NCI-H1105 treated with DMSO at 0.1 percent for 48 hours (cell line): ENCODE measurements at places on chromosomes 3 and 15.

DNA sequence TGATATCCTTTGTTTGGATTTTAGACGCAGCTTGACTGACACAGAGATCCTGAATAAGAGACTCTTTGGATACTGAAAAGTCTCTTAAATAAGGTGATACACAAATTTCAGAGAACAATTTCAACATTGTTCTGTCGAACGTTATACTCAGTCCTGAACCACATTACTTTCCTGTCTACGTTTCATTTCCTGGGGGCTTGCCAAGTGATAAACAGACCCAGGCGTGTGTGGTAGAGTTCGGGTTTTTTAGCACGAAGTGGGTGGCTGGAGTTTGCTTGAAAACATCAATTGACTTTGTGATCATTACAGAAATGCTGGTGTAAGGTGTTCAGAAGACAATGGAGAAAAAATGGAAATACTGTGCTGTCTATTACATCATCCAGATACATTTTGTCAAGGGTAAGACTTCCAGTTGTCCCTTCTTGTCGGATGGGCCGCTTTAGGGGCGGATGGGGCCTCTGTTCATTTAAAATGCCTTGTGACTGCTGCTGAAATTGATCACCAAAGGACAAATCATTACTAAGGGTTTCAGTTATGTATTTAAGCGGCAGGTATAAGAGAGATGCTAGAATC is at the start of gene CD96:
CD96 (plus strand) TSS at position 287 of the 573 bp plus-strand sequence; CDS start at position 339, 52 bp downstream.
- DNase-seq = no peak

- no peak for DNase-seq
Measured at GRCh38 chr15:74320352-74321247, 46.8 kb downstream of the CYP11A1 start.

DNA sequence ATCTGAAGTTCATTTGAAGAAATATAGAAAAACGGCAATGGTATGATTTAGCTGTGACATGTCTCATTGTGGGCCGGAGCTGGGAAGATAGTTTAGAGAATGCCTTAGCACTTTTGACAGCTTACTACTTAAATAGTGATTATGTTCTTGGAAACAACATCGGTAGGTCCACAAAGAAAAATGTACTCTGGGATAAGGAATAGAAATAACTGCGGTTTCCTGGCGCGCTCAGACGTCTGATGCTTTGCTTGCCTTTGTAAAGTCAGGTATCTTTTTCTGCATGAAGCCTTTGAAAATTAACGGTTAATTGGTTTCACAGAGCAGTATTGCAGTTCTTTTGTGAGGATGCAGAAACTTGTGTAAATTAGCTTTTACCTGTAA is 1.4 kb downstream of the USP3 start:
- no peak for DNase-seq

DNA sequence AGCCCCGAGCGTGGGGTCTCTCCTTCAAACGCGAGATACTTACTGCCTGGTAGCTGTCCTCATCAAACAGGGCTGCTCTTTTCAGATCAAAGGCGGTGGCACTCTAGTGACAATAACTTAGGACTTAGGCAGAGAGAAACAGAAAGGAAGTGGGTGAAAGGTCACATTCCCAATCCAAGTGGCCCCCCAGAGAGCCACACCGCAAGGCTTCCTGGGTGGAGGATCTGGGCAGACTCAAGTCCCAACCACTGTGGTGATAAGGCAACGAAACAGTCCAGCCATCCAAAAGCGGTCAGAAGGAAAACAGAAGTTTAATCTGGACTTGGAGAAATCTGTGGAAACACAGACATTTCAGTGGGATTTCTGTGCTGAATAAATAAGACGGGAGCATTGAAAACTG is 227.2 kb downstream of the ADAMTS17 start:
- DNase-seq = no peak

- DNase-seq = no peak
Measured at GRCh38 chr15:43487271-43487895, 5.6 kb downstream of the TP53BP1 start.

GRCh38 chr3:43699864-43700263 is 9.1 kb downstream of the ABHD5 start:
- DNase-seq = no peak

DNA sequence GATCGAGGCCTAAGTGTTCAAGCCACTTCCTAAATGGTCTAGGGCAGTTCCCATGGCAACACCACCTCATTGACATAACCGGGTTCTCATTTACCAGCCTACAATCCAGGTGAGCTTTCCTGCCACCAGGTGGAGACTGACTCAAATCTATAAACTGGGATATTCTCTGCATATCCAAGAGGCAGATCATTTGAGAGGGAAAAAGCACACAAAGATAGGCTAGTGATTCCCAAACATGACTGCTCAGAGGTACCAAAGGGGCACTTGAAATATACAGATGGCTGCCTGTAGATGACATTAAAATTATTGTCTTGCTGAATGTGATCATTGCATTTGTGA is 141.3 kb upstream of the PROK2 start:
- peak; percentile 72 for DNase-seq

- no peak for DNase-seq
Measured at GRCh38 chr3:185341616-185342458, 21.1 kb upstream of the MAP3K13 start.
